ENCODE measurements at places on chromosomes 6 and 20.

GRCh38 chr6:17971128-17972073 lies 16.0 kb downstream of the KIF13A start:
- DNase-seq: no peak

DNA sequence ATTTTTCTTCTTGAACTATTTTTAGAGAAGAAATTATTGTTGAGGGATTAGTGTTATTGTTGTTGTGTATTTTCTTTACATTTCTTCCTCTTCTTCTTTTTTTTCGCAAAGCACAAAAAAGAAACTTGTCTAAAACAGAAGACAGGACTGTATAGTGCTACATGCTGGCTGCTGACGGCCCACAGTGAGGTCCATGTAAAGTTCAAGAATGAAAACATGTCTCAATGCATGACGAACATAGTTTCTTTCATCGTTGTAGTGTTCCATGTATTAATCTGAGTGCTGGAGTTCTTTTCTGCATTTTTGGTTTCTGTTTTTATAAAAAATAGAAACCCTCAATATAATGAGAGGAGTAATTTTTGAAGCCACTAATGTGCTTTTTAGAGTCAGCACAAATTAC lies 462.9 kb upstream of the MARCKS start:
- DNase-seq: no peak

- DNase-seq: no peak
These were observed 19.9 kb downstream of the ROMO1 start for GRCh38 chr20:35718972-35719635.

DNA sequence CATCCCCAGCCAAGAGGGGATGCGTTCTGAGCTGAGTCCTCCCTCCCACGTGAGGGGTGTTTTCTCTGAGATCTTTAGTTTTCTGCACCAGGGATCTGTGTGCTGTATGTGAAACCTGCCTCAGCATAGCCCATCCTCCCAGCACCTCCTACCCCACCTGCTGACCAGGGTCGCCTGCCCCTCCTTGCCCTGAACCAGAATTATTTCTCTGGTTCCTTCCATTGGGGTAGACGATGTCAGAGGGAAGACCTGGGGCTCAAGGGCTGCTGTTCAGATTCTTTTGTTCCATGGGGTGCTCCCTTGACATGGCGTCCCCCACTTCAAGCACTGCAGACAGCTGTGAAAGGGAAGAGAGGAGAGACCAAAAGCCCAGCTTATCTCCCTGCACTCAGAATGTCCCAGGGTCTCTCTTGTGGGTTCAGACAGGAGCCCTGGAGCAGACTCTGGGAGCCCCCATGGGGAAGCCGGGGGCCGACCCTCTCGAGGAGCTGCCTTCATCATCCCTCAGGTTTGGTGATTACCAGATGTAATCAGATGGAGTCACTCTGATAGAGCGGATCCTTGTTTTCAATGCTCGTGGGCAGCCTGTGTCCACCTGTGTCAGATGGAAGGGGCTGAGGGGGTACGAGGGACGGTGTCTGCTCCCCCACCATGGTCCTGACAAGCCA lies 74.3 kb downstream of the ERMARD start:
- no peak for DNase-seq

DNA sequence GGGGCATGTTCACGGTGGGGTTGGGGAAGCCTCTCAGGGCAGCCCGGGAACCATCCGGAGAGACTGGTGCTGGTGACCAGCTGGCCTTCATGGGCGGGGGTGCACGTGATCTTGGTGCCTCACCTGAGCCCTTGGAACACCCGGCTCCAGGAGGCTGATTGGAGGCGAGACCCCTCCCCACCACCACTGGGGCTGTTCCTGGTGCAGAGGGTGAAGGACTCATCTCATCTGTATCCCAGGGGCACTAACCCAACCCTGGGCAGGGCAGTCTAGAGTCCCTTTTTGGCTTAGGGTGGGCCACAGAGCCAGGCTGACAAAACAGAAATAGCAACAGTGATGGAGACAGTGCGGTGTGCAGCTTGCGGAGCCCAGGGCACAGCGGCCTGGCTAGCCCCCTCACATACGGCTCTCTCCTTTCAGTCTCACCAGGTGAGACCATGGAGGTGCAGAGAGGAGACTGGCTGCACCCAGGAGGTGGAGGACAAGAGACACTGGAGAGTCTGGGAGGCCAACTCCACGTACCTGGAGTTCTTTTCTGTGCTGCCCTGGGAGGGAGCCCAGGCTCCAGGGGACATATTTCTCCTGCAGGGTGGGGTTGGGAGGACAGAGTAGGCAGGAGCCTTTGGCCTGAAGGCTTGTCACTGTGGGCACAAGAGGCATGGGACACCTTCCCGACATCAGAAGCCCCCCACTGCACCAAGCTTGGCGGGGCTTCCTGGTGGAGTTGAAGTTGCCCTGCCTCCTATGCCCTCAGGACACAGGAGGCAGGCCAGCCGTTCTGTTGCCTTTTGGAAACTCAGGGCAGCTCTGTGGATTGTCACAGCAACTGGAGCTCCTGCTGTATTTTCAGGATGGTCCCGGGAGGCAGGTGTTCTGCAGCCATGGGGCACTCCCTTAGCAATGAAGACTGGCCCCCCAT lies 106.0 kb downstream of the SYCP2 start:
- DNase-seq: no peak

- no peak for DNase-seq
These were observed 168.8 kb downstream of the BCAS1 start for GRCh38 chr20:53901497-53902096.

DNA sequence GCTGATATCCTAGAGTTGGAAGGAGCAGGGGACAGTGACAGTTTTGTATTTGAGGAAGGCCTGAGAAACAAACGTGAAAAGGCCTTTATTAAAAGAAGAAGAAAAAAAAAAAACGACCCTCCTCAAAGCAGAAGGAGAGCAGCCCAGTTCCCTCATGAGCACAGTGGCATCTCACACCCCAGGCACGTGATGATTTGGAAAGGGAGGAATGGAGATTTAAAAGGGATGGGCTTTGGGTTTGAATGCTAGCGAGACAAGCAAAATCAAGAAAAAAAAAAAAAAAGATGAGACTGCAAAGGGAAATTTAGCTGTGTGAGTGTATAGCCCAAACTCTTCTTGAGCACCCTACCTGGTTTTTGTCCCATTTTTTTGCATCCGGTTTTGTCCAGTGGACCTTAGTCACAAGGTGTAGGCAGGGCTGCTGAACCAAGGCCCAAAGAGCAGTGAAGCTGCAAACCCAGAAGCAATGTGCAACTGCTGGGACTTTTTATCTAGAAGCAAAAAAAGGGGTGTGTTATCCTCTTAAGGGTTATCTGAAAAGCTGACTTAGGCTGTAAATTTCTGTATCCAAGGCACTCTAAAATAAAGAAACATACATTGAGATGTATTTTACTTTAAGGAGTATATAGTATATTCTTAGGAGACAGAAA lies 54.5 kb upstream of the RREB1 start:
- no peak for DNase-seq

DNA sequence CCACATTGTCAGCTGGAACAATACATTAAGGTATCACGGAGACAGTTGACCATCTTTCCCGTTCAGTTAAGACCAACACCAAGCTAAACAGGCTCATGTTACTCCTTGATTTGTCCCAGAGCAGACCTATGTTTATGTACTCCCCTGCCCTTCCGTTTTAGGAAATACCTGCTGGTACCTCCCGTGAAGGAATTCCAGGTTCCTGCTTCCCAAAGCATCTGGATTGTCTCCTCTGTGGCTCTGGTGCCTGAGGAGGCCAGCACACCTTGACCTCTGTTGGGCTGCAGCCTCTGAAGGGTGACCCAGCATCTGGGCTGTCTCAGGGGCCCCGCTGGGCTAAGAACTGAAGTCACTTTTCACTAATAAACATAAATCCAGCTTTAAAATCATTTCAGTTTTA lies 647.8 kb upstream of the MARCKS start:
- no peak for DNase-seq
